ENCODE measurements at places on chromosomes 1 and 21.

GRCh38 chr1:177116941-177117340 lies 47.6 kb downstream of the ASTN1 start:
- DNase-seq, result no peak

- no peak for DNase-seq
Observed at GRCh38 chr1:42657201-42657600, 1.0 kb upstream of the PPIH start.

DNA sequence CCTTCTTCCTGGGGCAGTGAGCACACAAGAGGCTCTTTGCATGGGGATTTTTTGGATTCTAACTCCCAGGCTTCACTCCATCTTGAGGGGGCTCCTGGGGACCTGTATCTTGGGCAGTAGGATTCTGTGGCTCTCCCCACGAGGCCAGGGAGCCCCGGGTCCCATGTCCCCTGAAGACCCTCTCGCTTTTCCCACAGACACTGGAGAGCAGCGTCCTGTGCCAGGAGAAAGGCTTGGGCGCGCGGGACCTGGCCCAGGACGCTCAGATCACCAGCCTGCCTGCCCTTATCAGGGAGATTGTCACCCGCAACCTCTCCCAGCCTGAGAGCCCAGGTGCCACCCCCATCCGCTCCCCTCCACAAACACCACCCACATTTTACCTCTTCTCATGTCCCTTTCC lies 735 bp downstream of the CROCC start:
- DNase-seq, result no peak

GRCh38 chr1:26317612-26318337 lies at the start of gene CD52:
TSS of gene CD52 (plus strand) at chr1:26317958. CDS start at chr1:26318018, 60 bp downstream.
- peak; percentile 85 for DNase-seq

GRCh38 chr1:24125456-24125855 lies 13.5 kb upstream of the MYOM3 start:
- DNase-seq, result no peak

GRCh38 chr1:232438476-232438875 lies 191.5 kb downstream of the SIPA1L2 start:
- DNase-seq, result no peak

DNA sequence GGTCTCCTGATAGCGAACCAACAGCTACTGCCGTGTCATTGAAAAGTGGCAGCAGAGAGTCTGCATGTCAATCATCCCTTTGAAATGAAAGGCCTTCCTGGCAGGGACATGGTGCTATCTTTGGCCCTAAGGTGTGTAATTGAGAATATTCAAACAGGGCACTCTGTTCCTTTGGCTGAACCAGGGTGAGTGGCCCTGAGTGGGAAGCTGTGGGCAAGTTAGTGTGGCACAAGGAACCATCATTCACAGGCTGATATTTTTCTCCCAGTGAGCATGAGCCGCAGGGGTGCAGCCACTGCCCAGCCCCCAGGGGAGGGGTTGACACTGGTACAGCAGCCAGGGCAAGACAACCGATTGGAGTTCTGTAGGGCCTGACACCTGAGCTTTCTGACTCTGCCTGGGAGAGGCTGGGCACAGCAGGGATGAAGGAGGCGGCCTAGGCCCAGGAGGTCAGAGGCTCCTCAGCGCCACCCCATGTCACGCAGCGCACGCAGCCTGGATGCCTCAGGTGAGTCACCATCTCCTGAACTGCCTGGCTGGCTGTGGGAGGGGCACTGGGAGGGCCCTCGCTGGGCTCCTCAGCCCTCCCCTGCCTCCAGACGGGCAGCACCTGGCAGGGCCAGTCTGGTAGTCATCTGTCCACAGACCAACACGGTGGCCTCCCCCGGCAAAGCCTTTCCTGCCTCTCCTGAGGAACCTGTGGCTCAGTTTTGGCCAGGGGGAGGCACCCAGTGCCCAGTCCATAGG lies 13.2 kb downstream of the QSOX1 start:
- no peak for DNase-seq

GRCh38 chr1:236058141-236058934 lies 6.6 kb downstream of the NID1 start:
- DNase-seq, result peak; percentile 11

DNA sequence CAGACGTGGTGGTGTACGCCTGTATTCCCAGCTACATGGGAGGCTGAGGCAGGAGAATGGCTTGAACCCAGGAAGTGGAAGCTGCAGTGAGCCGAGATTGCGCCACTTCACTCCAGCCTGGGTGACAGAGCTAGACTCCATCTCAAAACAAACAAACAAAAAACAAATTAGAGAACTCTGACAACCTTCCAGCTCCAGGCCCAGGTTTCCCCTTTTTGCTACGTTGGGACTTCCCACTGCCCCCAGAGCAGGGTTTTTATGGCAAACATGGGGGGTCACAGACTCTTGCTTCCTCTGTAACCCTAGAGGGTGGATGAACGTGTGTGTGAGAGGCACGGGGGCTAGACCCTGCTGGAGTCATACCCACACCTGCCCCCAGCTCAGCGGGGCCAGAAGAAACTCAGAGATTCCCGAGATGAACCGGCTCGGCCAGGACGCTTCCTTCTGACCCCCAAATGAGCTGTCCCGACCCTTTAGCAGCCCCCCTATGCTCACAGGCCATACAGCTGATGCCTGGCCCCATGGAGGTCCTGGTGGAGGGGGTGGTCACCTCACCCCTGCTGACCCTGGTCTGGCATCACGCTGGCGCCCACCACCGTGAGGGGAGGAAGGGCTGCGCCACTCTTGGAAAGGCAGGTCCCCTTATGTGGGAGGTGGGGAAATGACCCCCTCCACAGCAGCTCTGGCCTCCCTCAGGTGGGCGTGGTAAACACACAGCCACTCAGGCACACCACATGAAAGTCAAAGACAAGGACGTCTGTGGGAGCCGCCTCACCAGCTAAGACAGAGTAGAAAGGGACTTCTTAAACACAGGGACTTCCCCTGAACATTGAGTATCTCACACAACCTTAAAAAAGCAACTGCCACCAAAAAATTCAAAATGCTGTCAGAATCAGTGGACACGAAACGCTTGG lies 7.1 kb downstream of the GPR157 start:
- peak; percentile 46 for DNase-seq

DNA sequence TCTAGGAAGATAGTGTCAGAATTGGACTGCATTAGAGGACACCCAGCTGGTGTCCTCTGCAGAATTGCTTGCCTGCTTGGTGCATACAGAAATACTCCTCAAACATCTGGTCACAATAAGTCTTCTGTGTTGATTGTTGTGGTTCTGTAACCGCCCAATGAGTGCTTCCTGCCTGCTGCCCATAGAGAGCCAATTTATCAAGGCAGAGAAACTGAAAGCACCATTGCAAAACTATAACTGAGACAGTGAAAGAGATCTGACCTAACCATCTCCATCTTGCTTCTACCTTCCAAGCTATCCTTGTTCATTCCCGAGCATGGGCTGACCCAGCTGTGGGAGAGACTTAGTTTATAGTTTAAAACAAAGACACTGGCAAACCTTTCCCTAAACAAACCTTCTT lies 462.4 kb upstream of the RGS18 start:
- no peak for DNase-seq

GRCh38 chr1:121414905-121415304 lies 230.1 kb downstream of the SRGAP2C start:
- no peak for DNase-seq

- no peak for DNase-seq
Observed at GRCh38 chr21:38223893-38224540, 32.8 kb upstream of the KCNJ15 start.

GRCh38 chr21:31531967-31532366 lies 127.5 kb upstream of the SOD1 start:
- no peak for DNase-seq
